Renal cortex interstitium (tissue), 15 donors: ENCODE measurements at places on chromosomes 12 and 14.

DNA sequence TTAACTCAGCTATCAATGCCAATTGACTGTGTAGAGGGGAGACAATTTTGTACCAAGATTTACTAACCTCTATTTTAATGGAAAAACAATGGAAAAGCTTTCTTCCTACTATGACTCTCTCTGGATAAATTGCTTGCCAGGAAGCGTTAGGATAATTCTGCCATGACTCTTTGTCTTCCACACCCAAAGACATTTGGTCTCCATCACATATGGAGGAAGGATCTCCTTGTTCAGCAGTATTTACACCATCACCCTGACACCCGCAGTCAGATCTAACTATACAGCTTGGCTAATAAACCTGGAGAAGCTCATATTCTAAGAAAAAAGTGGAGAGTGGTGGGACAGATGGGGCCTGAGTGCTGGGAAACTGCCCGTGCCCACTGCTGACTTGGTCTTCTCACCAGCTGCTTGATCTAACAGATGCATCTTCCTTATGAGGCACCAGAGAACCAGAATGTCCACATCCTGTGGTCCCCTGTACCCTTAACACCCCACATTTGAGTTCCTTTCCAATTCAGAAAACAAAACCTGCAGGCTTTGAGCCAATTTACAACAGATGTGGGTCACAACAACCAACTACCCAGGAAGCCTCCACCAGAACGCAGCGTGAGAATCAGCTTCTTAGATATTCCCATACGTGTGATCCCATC is 154.0 kb downstream of the DAD1 start:
- DNase-seq: no peak

- no peak for DNase-seq
Observed at GRCh38 chr12:4120316-4120917, 153.1 kb upstream of the CCND2 start.

DNA sequence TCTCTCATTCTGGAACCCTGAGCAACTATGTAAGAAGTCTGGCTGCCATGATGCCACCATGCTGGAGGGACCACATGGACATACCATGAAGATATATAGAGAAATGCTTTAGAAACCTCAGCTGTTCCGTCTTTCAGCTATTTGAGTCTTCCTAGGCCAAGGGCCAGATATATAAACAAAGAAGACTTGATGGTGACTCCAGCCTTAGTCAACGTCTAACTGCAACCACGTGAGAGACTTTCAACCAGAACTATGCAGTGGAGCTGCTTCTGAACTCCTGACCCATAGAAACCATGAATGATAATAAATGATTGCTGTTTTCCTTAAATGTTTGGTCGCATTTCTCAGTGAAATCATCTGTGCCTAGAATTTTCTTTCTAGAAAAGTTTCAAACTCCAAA is 20.0 kb upstream of the KITLG start:
- DNase-seq: no peak

DNA sequence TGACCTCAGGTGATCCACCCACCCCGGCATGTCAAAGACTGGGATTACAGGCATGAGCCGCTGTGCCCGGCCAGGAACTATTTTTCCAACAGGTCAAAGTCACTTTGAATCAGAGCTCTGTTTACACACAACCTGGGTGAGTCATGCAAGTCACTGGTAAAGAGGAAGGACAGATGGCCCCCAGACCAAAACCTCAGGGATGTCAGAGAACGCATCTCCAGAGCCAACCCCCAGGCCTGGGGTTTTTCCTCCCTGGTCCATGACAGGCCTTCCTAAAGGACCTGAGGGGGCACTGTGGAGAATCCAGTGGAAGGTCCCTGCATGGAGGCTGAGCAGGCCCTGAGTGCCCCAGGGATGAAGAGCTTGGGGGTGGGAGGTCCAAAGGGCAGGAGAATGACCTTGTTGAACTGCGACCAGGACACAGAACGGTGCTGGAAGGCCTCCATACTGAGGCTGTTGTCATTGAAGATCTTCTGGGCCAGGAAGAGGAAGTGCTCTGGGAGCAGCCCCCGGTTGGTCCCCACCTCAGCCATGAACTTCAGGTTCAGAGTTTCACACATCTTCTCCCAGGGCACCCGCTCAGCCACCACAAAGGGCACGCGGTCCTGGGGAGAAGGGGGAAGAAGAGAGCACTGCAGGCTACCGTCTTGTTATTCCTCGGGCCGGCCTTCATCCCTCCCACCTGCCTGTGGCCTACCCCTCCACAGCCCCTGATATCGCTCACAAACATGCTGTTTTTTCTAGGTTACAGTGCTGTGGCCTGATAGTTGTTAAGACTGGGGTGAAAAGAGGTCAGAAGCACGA is 9.1 kb downstream of the STAT6 start:
- no peak for DNase-seq

- DNase-seq: peak; percentile 22
Observed at GRCh38 chr12:119178544-119179334, at the start of gene HSPB8. Gene HSPB8 (plus strand): TSS chr12:119178931. CDS start chr12:119179313, 382 bp downstream.

- no peak for DNase-seq
Observed at GRCh38 chr12:71955970-71956369, 17.3 kb downstream of the TPH2 start.

GRCh38 chr12:109147954-109148353 is 31.6 kb downstream of the ACACB start:
- DNase-seq: no peak

GRCh38 chr12:104358353-104359003 is 54.9 kb downstream of the EID3 start:
- peak; percentile 14 for DNase-seq

DNA sequence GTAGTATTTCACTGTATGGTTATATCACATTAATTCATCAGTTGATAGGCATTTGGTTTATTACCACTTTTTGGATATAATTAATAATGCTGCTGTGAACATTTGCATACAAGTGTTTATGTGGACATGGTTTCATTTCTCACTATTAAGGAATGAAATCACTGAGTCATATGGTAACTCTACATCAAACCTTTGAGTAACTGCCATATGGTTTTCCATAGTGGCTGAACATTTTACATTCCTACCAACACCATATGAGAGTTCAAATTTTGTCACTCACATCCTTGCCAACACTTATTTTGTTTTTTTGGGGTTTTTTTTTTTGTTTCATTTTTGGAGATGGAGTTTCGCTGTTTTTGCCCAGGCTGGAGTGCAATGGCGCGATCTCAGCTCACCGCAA is 30.2 kb upstream of the EAPP start:
- no peak for DNase-seq

GRCh38 chr12:12819221-12819620 is 6.1 kb downstream of the DDX47 start:
- no peak for DNase-seq

DNA sequence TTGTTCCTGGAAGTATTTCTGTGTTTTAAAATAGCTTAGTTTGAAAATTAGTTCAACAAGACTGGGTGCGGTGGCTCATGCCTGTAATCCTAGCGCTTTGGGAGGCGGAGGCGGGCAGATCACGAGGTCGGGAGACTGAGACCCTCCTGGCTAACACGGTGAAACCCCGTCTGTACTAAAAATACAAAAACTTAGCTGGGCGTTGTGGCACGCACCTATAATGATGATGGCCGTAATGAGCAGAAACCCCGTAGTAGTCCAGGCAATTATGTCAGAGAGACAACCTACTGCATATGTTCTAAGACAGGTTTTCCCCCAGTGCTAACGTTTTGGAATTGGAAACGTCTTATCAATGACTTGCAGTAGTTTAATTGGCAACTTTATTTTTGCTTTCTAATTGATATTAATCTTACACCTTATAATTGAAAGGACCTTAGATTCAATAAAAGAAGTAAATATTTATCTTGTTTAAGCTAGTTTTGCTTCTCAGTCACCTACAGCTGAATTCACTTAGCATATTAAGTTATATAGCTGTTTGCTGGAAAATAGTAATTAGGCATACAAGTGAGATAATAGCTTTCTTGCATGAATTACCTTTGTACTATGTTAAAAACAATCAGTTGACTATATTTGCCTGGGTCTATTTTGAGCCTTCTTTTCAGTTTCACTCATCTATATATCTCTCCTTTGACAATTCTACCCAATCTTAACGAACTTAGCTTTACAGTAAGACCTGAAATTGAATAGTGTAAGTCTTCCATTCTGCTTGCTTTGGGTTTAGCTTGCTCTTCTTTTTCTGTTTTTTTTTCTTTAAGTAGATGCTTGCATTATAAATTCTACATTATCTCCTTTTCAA is 15.6 kb downstream of the CLECL1 start:
- DNase-seq: no peak

DNA sequence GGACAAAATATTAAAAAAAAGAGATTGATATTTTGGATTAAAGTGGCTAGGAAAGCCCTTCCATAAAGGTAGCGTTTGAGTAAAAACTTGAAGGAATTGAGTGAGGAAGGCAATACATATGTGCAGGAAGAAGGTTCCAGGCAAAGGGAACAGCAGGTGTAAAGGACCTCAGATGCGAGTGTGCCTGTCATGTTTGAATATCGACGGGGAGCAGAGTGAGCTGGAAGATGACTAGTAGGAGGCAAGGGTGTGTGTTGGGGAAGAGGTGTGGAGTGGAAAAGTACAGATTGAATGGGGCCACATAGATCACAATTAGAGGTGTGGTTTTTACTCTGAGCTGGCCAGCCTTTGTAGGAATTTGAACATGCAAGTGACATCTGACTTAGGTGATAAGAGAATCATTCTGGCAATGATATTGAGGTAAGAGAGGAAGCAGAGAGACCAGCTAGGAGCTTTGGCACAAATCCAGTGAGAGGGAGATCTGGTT is 15.0 kb upstream of the FBXO33 start:
- DNase-seq: no peak

DNA sequence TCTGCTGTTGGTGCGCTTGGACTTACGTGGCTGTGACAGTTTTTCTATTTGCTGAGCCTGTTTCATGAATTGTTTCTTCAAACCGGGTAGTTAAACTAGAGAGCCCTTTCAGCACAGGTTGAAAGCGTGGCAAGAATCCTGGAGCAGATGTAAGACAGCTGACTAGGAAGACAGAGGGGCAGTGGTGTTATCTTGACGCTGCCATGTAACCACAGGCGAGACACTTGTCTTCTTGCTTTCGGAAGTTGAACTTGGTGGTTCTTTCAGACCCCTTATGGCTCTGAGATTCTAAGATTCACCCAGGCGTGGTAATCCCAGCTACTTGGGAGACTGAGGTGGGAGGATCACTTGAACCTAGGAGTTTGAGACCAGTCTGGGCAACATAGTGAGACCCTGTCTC is 4.3 kb downstream of the EMP1 start:
- no peak for DNase-seq

- DNase-seq: no peak
Observed at GRCh38 chr14:100780246-100780645, 45.7 kb upstream of the MEG3 start.

DNA sequence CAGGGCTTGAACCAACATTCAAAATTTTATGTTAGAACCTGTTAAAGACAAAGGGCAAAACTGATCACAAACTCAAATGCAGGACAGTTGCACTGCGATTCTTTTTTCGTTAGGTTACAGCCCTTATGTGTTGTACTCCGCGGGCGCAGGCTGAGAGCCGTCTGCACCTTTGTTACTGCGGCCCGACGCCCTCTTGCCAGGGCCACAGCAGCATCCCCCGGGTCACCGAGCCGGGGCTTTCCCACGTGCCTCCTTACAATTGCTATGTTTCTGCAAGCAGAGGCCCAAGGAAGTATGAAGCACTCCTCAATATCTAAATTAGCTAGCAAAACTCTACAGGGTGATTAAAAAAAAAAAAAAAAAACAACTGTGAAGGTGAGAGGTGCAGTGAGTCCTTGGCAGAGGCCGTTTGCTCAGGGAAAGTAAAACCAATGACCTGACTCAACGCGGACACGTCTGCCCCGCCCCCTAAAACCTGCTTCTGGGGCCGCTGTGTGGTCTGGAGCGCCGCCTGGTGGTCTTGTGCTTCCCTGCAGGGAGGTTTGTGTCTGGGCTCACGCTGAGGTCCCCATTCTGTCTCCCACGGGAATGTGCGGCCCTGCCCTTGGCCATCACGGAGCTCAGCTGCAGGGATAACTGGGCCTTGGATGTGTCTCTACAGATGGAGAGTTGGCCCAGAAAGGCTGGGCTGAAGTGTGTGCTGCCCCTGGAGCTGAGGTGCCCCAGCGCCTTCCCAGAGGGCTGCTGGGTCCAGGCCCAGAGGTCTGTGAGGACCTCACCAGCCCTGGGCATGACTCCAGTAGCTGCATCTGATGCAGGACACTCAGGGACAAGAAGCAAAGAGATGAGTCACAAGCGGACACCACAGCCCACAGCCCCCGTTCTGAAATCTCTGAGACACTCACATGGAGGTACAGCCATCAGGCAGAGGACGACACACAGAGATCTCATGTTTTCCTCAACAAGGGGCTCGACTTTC is 418.5 kb downstream of the TMEM121 start:
- DNase-seq: no peak

DNA sequence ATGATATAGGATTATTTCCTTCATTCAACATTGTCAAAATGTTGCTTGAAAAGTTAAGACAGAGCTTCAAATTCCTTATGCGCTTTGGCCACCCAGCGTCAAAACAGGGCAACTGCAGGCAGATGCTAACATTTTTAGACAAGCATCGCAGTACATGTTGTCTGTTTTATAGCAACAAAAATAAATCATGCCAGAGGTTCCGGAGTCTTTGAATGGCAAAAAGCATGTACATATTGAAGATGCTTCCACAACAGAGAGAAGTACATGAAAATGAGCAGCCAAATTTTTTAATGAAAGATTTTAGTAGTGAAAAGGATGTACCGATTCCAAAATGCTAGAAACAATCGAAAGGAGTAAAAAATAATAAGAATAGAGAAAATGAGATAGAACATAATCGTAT is 49.8 kb upstream of the USP15 start:
- DNase-seq: no peak

- DNase-seq: no peak
Observed at GRCh38 chr12:104204690-104205480, 10.7 kb upstream of the TXNRD1 start.

DNA sequence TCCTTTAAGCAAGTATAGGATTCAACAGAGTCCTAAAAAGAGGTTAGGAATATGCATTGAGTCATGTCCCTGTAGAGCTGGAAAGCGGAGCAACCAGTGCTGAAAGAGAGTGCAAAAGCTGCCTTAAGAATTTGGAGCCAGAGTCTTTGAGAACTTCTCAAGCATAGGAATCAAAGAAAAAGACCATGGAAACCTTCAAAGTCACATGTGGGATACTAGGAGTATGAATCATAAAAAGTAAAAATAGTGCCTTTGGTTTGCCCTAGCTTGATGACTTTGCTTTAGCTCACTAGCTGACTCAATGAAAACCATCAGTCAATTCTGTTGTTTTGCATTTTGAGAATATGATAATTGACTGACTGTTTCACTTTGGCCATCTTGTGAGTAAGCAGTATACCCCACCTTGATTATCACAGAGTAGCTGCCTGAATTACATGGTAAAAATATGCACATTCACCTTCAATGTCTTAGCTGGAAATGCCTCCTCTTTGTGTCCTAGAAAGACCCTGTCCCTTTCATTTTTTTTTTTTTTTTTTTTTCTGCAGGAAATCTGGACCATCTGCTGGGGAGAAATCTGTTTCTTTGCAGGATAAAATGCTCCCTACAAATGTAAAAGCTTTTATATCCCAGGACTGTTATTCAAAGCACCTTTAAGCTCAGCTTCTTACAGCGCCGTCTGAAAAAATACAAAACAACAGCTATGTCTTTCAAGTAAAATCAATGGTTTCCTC is 248.6 kb upstream of the KRR1 start:
- DNase-seq: no peak
